ENCODE measurements at places on chromosomes 12 and 14. TPM values are rescaled to one million over a fixed set of nuclear protein-coding genes. Genes with fewer than 3 reads are reported as not detected.

DNA sequence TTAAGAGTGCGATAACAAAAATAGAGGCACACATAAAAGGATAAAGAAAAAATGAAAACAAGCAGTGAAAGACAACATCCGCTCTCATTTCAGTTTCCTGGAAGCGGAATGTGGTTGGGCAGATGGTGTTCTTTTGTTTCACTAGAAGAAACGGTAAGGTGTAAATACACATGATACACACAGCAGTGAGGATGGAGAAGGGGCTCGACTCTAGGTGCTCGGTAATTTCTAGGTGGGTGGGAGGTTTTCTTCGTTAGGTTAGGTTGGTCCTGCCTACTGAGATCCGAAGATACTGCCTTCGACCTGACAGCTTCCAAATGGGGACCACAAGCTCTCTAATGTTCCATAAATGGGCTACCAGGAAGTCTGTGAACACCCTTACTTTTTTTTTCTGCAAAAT lies 1082.5 kb downstream of the BCL11B start:
- H3K27ac ChIP-seq: no peak overlapping the region
- DNase-seq: no peak
- H3K4me3 ChIP-seq: no peak overlapping the region
- H3K4me1 ChIP-seq: no peaks in the 10 kb centered on the region
- no peaks in the 10 kb centered on the region for H3K36me3 ChIP-seq
- H3K27me3 ChIP-seq: no peaks in the 10 kb centered on the region

DNA sequence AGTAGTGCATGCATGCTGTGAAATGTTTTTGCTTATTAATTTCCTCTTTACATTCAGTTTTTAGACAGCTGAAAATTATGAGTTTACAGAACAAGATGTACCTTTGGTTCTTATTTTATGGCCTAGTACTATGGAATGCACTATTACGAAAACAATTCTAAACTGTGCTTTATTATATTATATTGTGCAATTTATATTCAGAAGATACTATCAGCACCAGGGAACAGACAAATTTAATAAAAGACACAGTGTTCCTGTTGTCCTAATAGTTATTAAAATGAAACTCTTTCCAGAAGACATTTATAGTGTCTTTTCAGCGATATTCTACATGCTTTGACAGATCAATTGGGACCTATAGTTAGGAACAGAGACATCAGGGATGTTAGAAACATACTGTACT lies 427.3 kb downstream of the BTG1 start:
- H3K36me3 ChIP-seq: no peaks in the 10 kb centered on the region
- no peak overlapping the region for H3K4me3 ChIP-seq
- no peaks in the 10 kb centered on the region for H3K27me3 ChIP-seq
- H3K4me1 ChIP-seq: no peaks in the 10 kb centered on the region

DNA sequence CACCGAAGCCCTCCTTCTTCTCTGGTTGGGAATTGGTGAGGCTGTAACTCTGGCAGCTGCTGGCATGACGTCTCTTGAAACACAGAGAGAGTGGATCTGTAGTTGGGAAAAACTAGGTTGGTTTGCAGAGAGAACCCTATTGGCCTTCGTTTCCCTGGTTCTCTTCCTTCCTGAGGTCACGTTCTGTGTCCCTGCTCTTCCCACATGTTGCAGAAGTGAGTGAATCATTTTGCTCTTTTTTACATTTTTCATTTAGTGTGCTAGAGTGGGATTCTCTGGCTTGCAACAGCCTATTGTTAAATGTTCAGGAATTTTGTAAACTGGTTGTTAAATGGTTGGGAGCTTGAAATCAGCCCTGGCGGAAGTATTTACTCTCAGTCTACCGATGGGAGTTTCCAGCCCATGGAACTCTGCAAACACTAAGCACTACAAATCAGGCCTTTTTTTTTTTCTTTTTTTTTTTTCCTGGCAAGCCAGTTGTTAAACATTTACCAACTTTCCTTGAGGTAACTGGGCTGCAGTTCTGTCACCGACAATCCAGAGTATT lies 26.8 kb upstream of the CKAP4 start:
- no peak for DNase-seq
- no peak overlapping the region for H3K4me3 ChIP-seq
- H3K27me3 ChIP-seq: no peaks in the 10 kb centered on the region
- no peaks in the 10 kb centered on the region for H3K36me3 ChIP-seq
- H3K27ac ChIP-seq: no peak overlapping the region
- H3K4me1 ChIP-seq: no peaks in the 10 kb centered on the region

DNA sequence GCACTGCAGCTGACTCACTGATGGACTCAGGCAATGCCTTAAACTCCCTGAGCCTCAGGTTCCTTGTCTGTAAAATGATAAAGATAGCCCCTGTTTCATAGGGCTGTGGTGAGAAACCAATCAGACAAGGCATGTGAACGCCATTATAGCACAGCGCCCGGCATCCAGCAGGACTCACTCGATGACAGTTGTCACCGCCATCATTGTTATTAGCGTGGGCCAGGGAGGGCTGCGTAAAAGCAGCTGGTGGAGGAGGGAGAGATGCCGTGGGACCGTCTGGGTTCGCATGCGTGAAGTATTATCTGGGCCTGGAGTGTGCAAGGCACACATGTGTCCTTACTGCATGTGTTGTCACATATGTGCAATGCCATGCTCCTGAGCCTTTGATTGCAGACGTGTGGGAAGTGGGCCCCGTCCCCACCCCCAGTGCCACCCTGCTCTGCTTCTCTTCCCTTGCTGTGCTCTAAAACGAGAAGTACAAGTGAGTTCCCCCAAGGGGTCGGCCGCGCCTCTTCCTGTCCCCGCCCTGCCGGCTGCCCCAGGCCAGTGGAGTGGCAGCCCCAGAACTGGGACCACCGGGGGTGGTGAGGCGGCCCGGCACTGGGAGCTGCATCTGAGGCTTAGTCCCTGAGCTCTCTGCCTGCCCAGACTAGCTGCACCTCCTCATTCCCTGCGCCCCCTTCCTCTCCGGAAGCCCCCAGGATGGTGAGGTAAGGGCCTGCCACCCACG lies at the start of gene PTPN6:
Gene PTPN6 (plus strand): TSS at position 546 of the 730 bp plus-strand sequence. CDS start 157 bp downstream, at position 703.
- DNase-seq: no peak
- H3K27ac ChIP-seq: no peak within 1 kb of the TSS
- H3K36me3 ChIP-seq: no peaks in the 10 kb centered on the region
- no peak within 1 kb of the TSS for H3K4me3 ChIP-seq

- H3K27ac ChIP-seq: no peak overlapping the region
- no peaks in the 10 kb centered on the region for H3K4me1 ChIP-seq
- H3K4me3 ChIP-seq: no peak overlapping the region
- H3K36me3 ChIP-seq: no peaks in the 10 kb centered on the region
Measured at GRCh38 chr12:45674181-45674977, 55.1 kb upstream of the ARID2 start.

FAM90A1 gene
- not detected for total RNA-seq

GRCh38 chr14:59273737-59274136 lies 85.3 kb downstream of the DAAM1 start:
- no peaks in the 10 kb centered on the region for H3K36me3 ChIP-seq
- no peaks in the 10 kb centered on the region for H3K27me3 ChIP-seq
- H3K4me1 ChIP-seq: peaks cover 11% of the 10 kb centered on the region

DIO2 gene
- 0.05 TPM for total RNA-seq

- DNase-seq: no peak
- no peak overlapping the region for H3K27ac ChIP-seq
- H3K4me1 ChIP-seq: no peaks in the 10 kb centered on the region
- H3K36me3 ChIP-seq: no peaks in the 10 kb centered on the region
- no peak overlapping the region for H3K4me3 ChIP-seq
Measured at GRCh38 chr12:3097186-3097804, 20.1 kb downstream of the TSPAN9 start.

DNA sequence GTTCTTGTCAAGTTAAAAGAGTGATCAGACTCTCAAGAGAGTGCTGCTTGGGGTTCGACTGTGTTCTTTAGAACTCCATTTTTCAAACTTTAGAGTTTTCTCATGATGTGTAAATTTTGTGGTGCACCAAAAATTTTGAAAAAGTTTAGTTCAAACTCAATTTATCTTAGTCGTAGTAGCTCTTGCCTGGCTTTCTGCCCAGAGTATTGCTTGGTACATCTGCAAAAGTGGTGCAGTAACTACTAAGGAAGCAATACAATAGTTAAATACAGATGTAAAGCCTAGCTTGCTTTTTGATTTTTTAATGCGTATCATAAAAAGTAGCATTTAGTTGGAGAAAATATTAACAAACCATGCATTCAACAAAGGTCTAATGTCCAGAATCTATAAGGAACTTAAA lies 9.5 kb upstream of the CCDC91 start:
- H3K4me1 ChIP-seq: no peaks in the 10 kb centered on the region
- no peak overlapping the region for H3K4me3 ChIP-seq

DNAJC22 gene
- 1.9 TPM for total RNA-seq

DNA sequence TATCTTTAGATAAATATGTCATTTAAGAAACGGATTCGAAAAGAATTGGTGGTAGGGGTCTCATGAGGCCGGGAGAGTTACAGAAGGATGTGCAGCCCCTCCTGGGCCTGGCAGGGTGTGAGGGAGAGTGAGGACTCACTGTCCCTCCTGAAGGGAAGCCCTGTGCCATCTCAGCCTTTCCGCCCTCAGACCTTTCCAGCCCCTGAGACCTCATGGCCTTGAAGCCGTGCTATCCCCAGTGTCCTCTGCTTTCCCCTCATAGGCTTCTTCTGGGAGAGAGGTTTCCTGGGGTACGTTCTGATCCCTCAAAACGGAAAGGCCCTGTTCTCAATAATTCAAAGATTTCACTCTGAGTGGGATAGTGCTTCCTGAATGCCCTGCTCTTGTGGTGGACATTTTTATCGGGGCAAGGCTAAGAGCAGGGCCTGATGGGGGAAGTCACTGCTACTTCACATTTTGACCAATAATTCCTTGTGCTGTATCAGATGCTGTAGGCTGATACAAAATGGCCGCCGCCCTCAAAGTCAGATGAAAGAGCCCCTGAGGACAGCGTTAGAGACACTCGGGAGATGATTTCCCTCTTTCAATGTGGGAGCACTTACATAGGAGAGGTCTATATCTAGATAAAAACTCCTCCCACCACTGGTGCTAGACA lies 1.3 kb downstream of the CD4 start:
- H3K27ac ChIP-seq: no peak overlapping the region
- H3K4me1 ChIP-seq: no peaks in the 10 kb centered on the region
- no peak for DNase-seq
- H3K27me3 ChIP-seq: no peaks in the 10 kb centered on the region

DNA sequence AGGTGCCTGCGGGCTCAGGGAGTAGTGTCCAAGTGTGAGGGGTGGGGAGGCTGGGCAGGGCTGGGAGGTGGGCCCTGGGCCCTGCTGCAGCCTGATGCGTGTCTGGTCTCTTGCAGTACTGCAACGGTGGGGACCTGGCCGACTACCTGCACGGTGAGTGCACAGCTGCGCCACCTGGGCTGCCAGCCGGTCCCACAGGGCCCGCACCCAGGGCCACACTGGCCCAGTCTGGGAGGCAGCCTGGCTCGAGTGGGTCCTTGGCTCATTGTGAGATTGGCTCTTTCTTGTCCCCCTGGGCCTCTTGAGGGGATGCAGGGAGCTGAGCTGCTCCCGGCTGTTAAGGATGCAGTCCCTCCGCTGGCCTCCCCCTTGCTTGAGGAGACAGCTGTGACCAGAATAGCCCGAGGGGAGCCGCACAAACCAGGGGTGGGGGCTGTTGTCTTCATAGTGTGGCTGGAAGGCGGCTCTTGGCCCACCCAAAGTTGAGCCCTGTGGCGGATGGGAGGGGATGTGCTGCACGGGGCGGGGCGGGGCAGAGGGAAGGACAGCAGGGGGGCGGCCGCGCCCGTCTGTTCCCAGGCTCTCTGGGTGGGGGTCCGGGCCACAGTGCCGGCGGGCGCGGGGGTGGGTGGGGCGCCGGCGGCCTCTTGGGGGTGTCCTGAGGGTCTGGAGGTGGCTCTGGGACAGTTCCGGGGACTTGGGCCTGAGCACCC lies 13.1 kb downstream of the ULK1 start:
- no peaks in the 10 kb centered on the region for H3K36me3 ChIP-seq
- H3K4me1 ChIP-seq: peaks cover 6% of the 10 kb centered on the region
- no peak for DNase-seq
- no peaks in the 10 kb centered on the region for H3K27me3 ChIP-seq
- H3K27ac ChIP-seq: no peak overlapping the region

- no peak overlapping the region for H3K27ac ChIP-seq
- H3K27me3 ChIP-seq: peaks cover 11% of the 10 kb centered on the region
- H3K4me1 ChIP-seq: no peaks in the 10 kb centered on the region
- no peak overlapping the region for H3K4me3 ChIP-seq
Measured at GRCh38 chr12:48377646-48378045, 26.9 kb upstream of the ZNF641 start.

- no peak overlapping the region for H3K4me3 ChIP-seq
- no peak overlapping the region for H3K27ac ChIP-seq
- no peaks in the 10 kb centered on the region for H3K27me3 ChIP-seq
- DNase-seq: no peak
Measured at GRCh38 chr12:5492562-5492961, 60.7 kb downstream of the NTF3 start.

DNA sequence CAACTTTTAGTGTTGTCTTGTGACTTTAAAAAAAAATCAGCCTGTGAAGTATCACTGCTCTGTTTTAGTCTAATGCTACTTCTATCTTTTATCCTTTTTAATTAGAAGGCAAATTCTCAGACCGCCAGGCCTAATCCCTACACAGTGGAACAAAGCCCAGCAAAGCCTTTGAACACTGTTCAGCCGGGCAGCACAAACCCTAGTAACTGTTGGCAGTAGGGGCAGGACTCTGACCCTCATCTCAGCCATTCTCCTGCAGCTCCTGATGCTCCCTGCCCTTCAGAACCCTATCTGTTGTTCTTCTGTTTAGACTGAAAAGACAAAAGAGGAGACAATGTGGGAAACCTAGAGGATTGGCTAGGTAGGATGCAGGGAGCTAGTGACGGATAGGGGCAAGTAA lies 78.0 kb upstream of the OTX2 start:
- H3K36me3 ChIP-seq: no peaks in the 10 kb centered on the region
- H3K4me3 ChIP-seq: no peak overlapping the region
- DNase-seq: no peak

NOC4L gene
- total RNA-seq: 29.8 TPM
